HEK293T (cell line): ENCODE measurements at places on chromosomes 6 and 20.

DNA sequence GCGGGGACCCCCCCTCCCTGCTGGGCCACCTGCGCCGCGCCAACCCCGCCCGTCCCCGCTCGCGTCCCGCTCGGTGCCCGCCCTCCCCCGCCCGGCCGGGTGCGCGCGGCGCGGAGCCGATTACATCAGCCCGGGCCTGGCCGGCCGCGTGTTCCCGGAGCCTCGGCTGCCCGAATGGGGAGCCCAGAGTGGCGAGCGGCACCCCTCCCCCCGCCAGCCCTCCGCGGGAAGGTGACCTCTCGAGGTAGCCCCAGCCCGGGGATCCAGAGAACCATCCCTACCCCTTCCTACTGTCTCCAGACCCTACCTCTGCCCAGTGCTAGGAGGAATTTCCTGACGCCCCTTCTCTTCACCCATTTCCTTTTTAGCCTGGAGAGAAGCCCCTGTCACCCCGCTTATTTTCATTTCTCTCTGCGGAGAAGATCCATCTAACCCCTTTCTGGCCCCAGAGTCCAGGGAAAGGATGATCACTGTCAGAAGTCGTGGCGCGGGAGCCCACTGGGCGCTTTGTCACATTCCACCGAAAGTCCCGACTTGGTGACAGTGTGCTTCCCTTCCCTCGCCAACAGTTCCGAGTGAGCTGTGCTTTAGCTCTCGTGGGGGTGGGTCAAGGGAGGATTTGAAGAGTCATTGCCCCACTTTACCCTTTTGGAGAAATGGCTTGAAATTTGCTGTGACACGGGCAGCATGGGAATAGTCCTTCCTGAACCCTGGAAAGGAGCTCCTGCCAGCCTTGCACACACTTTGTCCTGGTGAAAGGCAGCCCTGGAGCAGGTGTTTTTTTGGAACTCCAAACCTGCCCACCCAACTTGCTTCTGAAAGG, 2.1 kb downstream of the VEGFA start:
- peak; percentile 74 for DNase-seq

DNA sequence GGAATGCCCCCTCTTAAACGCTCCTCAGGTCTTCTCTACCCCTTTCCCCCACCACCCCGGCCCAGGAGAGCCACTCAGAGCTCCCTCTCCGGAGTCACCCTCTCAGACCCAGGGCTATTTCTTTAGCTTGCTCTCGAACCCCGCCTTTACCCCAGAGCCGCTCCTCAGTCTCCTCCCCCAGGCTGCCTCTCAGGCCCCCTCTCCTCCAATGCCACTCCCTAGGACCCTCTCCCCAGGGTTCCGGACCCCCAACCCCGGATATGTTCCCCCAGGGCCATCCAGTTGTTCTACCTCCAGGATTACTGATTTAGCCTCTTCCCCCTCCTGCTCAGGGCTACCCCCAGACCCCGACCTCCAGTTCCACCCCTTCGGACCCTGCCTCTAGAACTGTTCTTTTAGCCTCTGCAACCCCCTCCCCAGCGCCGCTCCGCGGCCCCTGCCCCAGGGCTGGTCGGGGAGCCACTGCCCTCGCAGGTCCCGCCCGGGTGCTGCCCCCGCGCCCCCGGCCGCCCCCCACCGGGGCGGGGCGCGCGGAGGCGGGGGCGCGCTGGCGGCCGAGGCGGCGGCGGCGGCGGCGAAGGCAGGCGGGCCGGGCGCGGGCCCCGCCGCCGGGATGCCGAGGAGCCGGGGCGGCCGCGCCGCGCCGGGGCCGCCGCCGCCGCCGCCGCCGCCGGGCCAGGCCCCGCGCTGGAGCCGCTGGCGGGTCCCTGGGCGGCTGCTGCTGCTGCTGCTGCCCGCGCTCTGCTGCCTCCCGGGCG, at the start of gene MMP24:
Gene MMP24, plus strand, starts transcription at position 565 of the 758 bp plus-strand sequence. Its CDS starts 49 bp downstream, at position 614.
- DNase-seq: no peak

GRCh38 chr6:8110117-8110721, 7.9 kb upstream of the EEF1E1 start:
- DNase-seq: no peak

DNA sequence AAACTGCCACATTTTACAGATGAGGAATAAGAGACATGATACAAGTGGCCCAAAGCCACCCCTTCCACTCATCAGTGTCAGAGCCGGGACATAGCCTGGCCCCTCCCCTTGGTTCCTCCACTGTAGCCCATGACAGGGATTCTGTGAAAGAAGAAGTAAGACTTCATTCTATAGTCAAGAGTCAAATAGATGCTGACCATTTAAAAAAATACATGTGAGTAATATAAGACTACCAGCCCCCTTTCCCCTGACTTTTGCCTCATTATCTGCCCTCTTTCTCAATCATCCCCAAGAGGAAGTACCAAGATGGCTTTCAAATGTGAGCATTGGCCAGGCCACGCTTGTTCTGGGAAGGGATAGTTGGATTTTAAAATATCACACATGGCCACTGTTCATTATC, 57.8 kb upstream of the TAB2 start:
- DNase-seq: no peak

GRCh38 chr20:34891166-34892062, 15.0 kb downstream of the ACSS2 start:
- no peak for DNase-seq

GRCh38 chr6:143619824-143620401, 57.9 kb upstream of the PHACTR2 start:
- no peak for DNase-seq
